ENCODE measurements at places on chromosomes 13 and 19.

- DNase-seq, result no peak
These were observed 52.5 kb downstream of the MTUS2 start for GRCh38 chr13:28872427-28873176.

- no peak for DNase-seq
These were observed 152.2 kb upstream of the UBL3 start for GRCh38 chr13:30002577-30002976.

GRCh38 chr19:6297202-6297601, 17.4 kb upstream of the MLLT1 start:
- DNase-seq, result no peak

DNA sequence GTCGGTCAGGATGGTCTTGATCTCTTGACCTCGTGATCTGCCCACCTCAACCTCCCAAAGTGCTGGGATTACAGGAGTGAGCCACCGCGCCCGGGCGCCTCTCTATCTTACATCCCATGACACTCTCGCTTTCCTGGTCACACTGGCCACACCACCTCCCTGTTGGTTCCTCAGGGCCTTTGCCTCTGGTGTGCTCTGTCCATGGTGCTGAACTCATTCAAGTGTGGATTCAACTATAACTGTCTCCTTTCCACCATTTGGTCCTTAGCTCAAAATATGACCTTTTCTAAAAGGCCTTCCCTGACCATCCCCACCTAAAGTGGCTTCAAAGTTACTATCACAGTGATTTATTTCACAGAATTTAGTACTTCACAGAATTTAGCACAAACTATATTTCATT, 3.7 kb upstream of the SMIM17 start:
- no peak for DNase-seq

GRCh38 chr19:51136851-51137551, 5.1 kb upstream of the SIGLEC7 start:
- DNase-seq, result no peak

GRCh38 chr13:34338102-34338501, 520.2 kb downstream of the RFC3 start:
- no peak for DNase-seq

DNA sequence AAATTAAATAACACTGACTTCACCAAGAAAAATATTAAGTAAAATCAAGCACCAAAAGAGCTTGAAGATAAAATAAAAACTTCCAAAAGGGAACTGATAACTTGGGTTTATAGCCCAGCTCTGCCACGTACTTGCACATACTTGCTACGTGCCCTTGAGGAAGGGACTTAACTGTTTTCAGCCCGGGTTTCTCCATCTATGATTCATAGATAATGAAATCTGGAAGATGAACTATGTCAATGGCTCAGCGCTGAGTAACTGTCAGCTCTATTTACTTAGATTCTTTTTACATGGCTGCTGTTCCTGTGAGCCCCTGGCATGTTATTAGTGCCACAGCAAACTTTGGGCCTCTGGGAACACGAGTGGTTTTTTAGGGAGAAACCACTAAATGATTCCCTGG, 9.6 kb upstream of the ZC3H13 start:
- DNase-seq, result no peak

DNA sequence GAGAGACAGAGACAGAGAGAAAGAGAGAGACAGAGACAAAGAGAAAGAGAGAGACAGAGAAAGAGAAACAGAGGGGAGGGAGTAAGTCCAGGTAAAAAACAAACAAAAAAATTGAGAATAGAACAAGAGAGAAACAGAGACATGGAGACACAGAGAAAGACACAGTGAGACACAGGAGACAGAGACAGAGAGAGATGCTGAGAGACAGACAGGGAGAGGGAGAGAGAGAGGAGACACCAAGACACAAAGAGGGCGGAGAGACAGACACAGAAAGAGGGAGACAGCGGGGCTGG, 5.8 kb upstream of the PROZ start:
- DNase-seq, result no peak

- peak; percentile 57 for DNase-seq
These were observed at the start of gene PLA2G4C for GRCh38 chr19:48110350-48110966. PLA2G4C (minus strand) TSS chr19:48110817; CDS start chr19:48106529, 4,288 bp downstream.

GRCh38 chr19:32489971-32490370, 84.4 kb downstream of the DPY19L3 start:
- DNase-seq, result no peak

DNA sequence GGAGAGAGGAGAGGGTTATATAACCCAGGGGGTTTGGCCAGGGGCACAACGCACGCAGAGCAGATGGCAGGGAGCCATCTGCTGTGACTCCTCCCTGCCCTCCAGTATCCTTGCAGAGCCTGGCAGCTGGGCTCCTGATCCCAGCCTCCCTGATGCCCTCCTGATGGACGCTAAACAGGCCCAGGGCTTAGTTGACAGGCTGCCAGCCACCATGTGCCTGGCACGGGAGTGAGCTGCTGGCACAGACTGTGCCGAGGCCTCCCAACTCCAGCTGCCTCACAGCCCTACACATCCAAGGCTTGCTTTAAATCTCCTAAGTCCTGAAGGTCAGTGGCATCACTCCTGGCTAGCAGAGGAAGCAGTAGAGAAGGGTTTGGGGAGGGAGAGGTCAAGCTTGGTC, 16.7 kb downstream of the SYDE1 start:
- DNase-seq, result no peak

GRCh38 chr13:62643007-62643483, 1227.4 kb upstream of the PCDH20 start:
- no peak for DNase-seq

DNA sequence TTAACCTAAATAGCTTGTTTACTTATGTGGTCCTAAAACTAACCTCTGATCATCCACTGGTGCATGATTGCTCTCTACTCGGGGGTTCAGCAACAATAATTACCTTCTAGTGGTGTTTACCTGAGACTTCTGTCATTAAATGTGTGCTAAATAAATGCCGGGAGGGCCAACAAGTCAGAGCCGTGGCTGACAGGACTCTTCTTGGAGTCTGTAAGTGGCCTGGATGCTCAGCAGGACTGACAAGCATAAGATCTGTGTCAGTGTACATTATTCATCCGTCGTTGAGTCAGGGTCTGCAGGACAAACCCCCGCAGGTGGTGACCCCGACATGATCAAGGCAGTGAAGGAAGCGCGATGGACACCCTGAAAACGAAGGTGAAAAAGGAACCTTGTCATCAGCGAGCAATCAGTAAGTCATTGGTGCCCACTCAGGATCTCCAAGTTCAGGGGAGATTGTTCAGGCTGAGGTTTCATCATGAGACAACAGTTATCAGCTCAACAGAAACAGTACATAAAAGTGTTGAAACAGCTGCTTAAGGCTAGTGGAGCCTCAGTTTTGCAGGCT, 1466.9 kb downstream of the UQCRFS1 start:
- DNase-seq, result no peak

- DNase-seq, result no peak
These were observed 29.7 kb upstream of the MIER2 start for GRCh38 chr19:374183-374885.

GRCh38 chr13:24802074-24802473, 38.1 kb downstream of the RNF17 start:
- no peak for DNase-seq

GRCh38 chr19:5782945-5783919, 1.3 kb downstream of the PRR22 start:
- DNase-seq, result no peak

DNA sequence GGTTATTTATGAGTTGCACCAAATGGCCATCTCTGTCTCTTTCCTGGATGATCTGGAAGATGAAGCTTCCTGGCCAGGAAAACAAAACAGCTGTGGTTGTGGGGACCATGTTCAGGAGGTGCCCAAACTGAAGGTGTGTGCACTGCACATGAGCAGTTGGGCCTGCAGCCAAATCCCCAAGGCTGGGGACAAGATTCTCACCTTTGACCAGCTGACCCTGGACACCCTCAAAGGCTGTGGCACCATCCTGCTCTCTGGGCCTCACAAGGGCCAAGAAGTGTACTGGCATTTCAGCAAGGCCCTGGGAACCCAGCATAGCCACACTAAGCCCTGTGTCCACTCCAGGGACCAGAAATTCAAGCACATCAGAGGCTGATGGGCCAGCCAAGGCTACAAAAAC, 84.2 kb downstream of the KCNRG start:
- DNase-seq, result no peak

- DNase-seq, result no peak
These were observed 66.5 kb downstream of the PAN3 start for GRCh38 chr13:28204690-28205443.

- no peak for DNase-seq
These were observed 199.2 kb downstream of the DLEU7 start for GRCh38 chr13:50644081-50644871.

DNA sequence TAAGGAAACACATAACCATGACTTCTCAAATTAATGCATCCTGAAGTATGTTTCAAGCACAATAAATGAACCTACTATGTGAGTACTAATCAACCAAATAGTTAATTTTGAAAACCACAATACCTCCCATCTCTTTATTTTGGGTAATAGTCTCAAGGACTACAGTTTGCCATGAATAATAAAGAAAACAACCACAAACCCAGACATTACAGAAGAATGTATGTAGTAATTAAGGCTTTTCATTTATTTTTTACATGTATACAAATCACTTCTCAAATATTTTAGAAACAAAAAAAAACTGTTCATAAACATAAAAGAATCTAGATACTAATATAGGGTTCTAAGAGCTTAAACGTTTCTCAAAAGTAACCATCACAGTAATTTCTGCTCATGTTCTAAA, 6.8 kb downstream of the KATNAL1 start:
- no peak for DNase-seq

- DNase-seq, result no peak
These were observed 59.3 kb downstream of the ITGBL1 start for GRCh38 chr13:101511766-101512165.

GRCh38 chr19:48176226-48176625, 5.7 kb downstream of the ZSWIM9 start:
- no peak for DNase-seq

DNA sequence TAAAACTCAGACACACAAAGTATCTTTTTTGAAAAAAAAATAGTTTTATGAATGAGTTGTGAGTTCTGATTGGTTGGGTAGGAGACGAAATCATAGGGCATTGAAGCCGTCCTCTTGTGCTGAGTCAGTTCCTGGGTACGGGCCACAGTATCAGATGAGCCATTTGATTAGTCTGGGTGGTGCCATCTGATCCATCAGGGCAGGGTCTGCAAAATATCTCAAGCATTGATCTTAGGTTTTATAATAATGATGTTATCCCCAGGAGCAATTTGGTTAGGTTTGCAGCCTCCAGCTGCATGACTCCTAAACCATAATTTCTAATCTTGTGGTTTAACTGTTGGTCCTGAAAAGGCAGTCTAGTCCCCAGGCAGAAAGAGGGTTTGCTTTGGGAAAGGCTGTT, 1310.6 kb downstream of the SLITRK1 start:
- no peak for DNase-seq

GRCh38 chr13:52447354-52447753, 3.1 kb downstream of the VPS36 start:
- DNase-seq, result no peak

DNA sequence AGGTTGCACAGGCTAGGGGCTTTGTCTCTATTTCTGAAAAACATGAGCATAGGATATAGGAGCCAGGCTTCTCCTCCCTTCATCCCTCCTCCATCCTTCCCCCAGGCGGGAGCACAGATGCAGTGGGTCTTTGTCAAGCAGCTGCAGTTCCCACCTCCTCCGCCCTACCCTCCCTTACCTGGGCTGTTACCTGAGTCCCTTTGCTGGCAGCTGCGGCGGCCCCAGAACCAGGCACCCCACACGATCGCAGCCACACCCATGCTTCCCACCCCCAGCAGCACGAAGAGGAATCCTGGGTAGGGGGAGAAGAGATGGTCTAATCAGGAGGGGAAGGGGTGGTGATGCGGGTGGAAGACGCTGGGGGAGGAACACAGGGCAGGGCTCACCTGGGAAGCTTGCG, 7.8 kb downstream of the TMIGD2 start:
- DNase-seq, result no peak

GRCh38 chr13:51814825-51815650, 11.1 kb upstream of the DHRS12 start:
- peak; percentile 68 for DNase-seq

- no peak for DNase-seq
These were observed 552.3 kb upstream of the ARGLU1 start for GRCh38 chr13:107119989-107120881.

GRCh38 chr19:262125-262524, 29.1 kb downstream of the PLPP2 start:
- DNase-seq, result no peak

GRCh38 chr13:80389073-80390038, 48.4 kb upstream of the SPRY2 start:
- no peak for DNase-seq

DNA sequence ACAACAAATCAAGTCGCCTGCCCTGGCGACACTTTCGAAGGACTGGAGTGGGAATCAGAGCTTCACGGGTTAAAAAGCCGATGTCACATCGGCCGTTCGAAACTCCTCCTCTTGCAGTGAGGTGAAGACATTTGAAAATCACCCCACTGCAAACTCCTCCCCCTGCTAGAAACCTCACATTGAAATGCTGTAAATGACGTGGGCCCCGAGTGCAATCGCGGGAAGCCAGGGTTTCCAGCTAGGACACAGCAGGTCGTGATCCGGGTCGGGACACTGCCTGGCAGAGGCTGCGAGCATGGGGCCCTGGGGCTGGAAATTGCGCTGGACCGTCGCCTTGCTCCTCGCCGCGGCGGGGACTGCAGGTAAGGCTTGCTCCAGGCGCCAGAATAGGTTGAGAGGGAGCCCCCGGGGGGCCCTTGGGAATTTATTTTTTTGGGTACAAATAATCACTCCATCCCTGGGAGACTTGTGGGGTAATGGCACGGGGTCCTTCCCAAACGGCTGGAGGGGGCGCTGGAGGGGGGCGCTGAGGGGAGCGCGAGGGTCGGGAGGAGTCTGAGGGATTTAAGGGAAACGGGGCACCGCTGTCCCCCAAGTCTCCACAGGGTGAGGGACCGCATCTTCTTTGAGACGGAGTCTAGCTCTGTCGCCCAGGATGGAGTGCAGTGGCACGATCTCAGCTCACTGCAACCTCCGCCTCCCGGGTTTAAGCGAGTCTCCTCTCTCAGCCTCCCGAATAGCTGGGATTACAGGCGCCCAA, at the start of gene LDLR:
Gene LDLR, plus strand, starts transcription at position 210 of the 760 bp plus-strand sequence. Its CDS starts 86 bp downstream, at position 296.
- peak; percentile 54 for DNase-seq

GRCh38 chr19:31451686-31452330, 102.6 kb upstream of the TSHZ3 start:
- no peak for DNase-seq

DNA sequence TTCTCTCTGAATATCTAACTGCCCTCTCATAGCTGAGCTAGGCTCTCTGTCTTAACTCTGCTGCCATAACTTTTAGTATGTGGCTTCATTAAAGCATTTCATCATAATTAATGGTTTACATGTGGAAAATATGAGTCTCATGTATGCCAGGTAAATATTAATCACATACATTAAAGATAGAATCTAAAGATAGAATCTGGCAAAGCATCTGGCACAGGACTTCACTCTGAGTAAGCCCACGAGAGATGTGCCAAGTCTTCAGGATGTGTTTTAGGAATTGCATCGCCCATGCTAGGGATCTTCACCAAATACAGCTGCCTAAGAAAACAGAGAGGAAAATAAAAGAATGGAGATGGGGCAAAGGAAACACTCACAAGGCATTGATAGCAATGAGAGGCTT, 285.8 kb downstream of the DIAPH3 start:
- DNase-seq, result no peak

- no peak for DNase-seq
These were observed 1.7 kb downstream of the KLF5 start for GRCh38 chr13:73060251-73061160.

All from central memory CD8-positive, alpha-beta T cell (primary cell).